ENCODE measurements at places on chromosomes 3 and 15.

GRCh38 chr15:31216215-31216911, 110.3 kb upstream of the KLF13 start:
- DNase-seq = peak; percentile 90

DNA sequence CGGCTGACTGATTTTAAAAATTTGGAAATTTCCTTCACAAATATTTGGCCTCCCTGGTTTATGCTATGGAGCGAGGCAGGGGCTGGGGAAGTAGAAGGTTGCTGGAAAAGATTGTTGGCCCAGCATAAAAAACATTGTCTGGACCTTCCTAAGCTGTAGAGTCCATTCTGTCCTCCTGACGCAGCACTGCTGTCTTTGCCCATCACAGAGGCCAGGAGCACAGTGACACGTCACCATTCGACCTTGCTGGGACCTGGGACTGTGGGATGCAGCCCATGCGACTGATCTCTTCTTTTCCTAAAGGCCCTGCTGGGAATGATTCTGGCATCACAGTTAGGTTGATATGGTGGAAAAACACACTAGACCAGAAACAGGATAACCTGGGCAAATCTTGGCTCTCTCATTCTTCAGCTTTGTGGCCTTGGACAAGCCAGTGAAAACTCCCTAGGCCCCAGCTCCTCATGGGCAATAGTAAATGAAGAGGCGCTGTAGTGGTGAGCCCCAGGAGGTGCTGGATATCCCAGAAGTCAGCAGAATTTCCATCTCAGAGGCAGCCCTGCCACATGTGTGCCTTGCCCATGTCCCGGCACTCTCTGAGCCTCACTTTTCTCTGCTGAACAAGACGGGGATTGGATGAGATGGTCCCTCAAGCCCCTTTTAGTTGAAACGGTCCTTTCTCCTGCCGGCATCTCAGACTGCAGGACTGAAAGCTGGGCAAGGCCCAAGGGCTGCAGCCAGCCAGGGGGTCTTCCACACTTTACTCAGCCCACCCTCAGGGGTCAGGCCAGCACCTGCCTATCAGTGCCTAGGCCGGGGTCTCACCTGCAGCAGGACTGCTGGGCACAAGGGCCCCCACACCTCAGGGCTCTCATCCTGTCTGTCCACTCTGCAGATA, 69.6 kb downstream of the SENP2 start:
- DNase-seq = no peak

- no peak for DNase-seq
Measured at GRCh38 chr15:42710662-42711061, 26.3 kb downstream of the CDAN1 start.

GRCh38 chr3:127823426-127823857, 1.1 kb upstream of the MGLL start:
- no peak for DNase-seq

GRCh38 chr3:156718622-156719306, 44.4 kb downstream of the TIPARP start:
- DNase-seq = no peak

- no peak for DNase-seq
Measured at GRCh38 chr3:128579927-128580326, 70.7 kb downstream of the RPN1 start.

DNA sequence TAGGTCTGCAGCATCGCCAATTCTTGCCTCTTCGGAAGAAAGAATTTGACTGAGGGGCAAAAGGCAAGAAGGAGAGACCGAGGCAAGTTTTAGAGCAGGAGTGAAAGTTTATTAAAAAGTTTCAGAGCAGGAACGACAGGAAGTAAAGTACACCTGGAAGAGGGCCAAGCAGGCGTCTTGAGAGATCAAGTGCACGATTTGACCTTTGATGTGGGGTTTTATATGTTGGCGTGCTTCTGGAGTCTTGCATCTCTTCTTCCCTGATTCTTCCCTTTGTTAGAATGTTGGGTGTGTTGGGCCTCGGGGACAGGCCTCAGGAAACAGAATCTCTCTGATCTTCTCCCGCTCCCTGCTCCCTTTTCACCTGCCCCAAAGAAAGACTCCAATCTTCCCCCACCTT, 40.6 kb upstream of the FLNB start:
- no peak for DNase-seq

DNA sequence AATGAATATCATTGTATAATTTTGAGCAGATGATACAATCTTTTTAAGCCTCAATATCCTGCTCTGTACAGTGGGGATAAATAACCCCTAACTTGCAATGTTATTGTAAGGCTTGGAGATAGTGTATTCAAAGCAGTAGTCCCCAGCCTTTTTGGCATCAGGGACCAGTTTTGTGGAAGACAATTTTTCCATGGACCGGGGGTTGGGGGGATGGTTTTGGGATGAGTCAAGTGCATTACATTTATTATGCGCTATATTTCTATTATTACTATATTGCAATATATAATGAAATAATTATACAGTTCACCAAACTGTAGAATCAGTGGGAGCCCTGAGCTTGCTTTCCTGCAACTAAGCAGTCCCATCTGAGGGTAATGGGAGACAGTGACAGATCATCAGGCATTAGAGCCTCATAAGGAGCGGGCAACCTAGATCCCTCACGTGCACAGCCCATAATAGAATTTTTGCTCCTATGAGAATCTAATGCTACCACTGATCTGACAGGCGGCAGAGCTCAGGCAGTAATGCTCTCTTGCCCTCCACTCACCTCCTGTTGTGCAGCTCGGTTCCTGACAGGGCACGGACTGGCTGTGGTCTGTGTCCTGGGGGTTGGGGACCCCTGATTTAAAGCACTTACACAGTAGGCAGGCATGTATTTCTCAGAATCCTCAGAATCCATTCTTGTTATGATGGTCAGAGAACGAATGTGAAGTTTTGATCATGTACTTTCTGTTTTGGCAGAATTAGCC, 102.2 kb downstream of the PTPRG start:
- no peak for DNase-seq

GRCh38 chr3:20043396-20043795, 3.1 kb downstream of the KAT2B start:
- DNase-seq = peak; percentile 85

DNA sequence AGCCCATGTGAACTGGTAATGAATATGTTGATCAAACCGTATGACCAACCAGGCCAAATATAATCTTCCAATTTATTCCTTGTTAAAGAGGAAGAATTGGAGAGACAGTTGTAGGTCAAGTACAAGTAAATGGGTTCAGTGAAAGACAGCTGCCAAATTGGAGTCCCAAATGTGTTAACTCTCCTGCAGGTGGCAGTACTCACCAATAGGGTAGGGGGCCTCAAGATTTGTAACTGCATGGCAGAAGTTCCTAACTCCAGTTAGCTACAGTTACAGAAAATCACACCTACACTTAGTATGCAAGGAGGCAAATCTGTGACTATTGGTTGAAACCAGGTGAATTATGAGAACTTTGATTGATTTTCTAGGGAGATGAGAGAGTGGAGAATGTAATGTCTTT, 278.0 kb downstream of the ZBBX start:
- peak; percentile 15 for DNase-seq

- no peak for DNase-seq
Measured at GRCh38 chr3:15329046-15330005, 3.1 kb downstream of the SH3BP5 start.

- no peak for DNase-seq
Measured at GRCh38 chr3:37094636-37095035, 79.7 kb downstream of the LRRFIP2 start.

DNA sequence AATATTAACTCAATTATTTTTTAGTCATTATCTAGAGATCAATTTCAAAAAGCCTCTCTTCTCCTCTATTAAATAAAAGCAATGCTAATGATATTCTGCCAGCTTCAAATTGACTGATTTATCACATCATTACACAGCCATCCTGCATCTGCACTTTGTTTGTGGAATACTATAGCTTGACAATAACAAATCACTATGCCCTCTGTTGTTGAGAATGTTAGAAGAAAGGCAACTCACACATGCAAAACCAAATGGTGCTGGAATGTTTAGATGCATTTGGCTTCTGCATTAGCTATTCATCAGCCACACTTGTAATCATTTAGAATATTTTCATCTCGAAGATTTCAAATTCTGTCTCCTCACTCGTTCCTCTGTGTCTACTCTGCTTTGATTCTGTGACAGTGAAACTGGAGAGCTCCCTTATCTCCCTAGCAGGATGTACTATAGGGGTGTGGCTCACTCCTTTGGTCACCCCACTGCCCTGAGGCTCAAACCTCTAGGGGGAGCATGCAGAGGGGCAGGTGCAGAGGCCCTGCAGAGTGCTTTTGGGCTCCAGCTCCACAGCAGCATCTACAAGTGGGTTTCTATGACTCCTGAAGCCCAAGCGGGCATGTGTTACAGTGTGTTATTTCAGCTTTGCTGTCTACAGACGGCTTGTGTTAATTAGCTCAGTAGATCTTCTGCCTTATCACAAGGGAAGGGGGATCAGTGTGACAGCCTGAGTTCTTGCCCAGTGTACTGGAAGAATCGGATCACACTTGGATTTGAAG, 454.1 kb upstream of the BCHE start:
- DNase-seq = no peak
